ENCODE measurements at places on chromosomes 3 and 15.

- no peak for DNase-seq
Measured at GRCh38 chr15:33131552-33132232, 62.8 kb downstream of the FMN1 start.

- no peak for DNase-seq
Measured at GRCh38 chr3:128318275-128318941, 148.3 kb downstream of the DNAJB8 start.

DNA sequence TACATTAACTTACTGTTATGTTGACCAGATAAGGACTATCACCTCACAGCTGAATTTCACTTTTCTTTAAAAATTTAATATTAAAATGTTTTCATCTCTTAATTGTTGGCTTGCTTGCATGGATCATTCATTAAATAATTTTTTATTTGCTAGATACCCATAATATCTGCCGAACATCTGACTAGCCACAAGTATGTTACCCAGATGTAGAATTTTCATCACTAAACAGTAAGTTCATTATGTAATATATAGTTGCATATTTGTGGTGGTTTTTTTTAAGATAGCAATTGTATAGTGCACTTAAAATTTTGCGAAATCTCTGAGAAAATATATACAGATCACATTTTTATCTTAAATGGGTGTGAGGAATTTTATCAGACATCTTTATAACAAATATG is 190.4 kb downstream of the MBNL1 start:
- no peak for DNase-seq

GRCh38 chr3:73540969-73541740 is 83.6 kb downstream of the PDZRN3 start:
- DNase-seq = no peak

DNA sequence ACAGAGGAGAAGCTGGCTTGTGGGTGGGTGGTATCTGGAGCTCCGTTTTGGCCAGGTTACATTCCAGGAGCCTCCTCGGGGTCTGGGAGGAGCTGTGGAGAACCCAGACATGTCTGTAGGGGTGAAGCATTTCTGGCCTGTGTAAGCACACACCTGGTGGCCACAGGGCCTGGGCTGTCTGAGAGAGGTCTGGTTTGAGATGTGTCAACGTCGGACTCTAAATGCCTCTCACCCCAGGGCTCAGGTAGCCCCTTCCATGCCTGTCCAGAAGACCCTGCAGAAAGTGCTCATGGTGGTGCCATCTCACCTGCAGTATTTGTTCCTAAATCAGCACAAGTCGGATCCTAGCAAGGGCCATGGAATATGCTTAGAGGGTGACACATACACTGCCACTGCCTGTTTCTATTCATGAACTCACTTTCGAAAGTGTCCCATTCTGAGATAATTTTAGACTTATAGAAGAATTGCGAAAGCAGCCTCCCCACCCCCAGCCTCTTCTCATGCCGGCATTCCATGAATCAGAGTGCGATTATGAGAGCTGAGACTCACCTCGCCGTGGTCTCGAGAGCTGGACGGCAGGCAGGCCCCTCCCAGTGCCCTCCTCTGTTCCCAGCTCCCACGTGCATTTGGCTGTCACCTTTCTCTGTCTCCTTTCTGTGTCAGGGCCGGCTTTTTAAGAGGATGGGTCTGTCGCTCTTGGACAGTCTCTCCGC is 63.7 kb downstream of the KLF15 start:
- DNase-seq = no peak

DNA sequence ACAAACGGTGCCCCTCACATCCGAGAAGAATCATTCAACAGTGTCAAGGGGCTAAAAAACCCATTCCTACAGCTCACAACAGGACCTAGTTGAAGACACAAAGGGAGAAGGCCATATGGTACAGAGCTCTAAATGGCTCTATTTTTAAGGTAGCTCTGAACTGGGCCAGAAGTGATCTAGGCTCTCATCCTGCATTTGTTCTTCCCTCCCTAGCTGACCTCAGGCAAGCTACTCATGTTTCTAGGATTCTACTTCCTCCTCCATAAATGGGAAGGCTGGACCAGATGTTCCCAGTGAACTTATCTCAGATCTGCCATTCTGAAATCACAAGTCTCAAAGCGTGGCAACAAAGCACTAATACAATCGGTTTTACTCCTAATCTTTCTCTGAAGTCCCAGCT is 62.3 kb downstream of the CPNE4 start:
- DNase-seq = no peak

DNA sequence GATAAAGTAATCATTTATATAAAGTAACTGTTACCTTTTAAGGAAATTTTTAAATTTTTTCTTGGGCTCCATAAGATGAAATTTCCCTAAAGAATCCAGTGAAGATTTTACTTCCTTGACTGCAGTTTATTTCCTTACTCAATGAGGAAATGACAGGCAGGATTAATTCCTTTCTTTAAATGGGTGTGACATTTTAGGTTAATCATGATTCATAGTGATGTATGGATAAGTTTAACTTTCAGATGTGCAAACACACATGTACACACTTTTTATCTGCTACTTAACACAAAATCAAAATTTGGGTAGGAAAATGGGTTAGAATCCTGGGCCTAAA is 11.2 kb upstream of the LEO1 start:
- DNase-seq = no peak

DNA sequence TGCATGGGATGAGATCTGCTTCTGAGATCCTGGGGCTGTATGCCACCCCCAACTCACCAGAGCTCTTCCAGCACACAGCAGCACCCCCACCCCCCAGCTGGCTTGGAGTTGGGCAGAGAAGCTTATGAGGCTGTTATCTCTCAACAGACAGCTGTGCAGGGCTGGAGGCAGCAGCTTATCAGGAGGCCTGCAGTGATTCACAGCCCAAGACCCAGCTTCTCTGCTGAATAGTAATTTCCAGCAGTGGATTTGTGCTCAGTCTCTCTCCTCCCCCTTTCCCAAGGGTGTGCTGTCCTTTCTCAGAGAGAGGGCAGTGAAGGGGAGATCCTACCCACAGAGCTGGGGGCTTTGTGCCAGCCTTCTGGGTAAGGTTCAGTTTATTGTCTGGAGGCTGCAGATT is 2.1 kb downstream of the RPP25 start:
- DNase-seq = no peak

DNA sequence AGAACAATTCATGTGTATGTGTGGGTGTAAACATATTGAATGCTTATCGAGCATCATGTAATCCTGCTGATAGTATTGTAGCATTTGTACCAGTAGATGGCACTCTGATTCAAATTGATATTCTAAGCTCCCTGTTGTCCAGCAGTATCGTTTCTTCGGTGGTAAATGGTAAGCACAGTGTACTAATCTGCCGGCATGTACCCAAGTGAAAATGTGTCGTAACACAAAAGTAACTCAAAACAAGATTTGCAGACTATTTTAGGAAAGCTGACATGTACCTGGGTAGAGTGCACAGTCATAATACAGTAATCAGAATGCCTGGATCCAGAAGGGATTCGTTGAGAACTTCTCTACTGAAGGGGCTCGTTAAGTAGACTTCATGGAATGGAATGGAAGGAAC is 31.7 kb upstream of the MNS1 start:
- DNase-seq = peak; percentile 39

DNA sequence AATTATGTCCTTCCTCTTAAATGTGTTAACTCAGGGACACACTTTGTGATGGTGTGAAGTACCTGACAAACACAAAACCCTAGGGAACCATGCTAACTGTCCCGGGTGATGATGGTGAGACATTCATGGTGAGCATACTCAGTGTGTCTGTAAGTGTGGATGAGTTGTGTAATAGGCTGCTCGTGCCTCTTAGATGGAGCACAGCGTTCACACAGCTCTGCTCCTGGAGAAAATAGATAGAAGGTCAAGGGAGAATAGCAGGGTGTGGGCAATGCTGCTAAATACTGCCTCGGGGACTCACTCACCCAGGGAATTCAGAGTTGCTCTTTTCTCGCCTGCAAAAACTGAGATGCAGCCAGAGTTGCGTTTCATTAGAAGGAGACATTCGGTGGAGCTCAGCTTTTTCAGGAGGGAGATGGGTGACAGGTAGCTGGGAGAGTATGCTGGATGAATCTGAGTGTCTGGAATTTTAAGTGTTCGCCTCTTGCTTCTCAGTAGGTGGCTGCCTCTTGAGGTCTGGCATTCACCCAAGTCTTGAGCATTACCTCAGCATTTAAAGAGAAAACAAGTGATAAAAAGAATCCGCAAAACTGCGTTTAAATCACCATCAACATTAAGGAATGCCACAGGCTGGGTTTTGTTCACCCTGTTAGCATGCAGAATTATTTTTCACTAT is 813.2 kb downstream of the AGBL1 start:
- no peak for DNase-seq

DNA sequence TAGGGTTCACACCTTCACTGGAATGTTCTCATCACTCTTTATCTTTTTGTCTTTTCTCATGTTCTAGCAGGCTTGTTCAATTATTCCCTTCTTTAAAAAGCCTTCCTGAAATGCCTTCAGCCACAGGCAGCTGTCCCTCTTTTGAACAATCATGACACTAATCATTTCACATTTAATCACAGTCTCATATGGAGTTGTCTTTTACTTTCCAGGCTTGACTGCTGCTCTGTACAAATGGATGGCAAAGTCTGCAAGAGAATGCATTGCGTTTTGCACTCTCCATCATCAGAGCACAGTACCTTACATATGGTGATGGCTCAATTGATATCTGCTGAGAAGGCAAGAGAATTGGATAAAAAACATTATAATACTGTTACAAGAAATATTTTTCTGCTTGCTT is 529.8 kb downstream of the DIPK2A start:
- DNase-seq = no peak

- no peak for DNase-seq
Measured at GRCh38 chr3:869734-870133, 223.1 kb upstream of the CNTN6 start.

DNA sequence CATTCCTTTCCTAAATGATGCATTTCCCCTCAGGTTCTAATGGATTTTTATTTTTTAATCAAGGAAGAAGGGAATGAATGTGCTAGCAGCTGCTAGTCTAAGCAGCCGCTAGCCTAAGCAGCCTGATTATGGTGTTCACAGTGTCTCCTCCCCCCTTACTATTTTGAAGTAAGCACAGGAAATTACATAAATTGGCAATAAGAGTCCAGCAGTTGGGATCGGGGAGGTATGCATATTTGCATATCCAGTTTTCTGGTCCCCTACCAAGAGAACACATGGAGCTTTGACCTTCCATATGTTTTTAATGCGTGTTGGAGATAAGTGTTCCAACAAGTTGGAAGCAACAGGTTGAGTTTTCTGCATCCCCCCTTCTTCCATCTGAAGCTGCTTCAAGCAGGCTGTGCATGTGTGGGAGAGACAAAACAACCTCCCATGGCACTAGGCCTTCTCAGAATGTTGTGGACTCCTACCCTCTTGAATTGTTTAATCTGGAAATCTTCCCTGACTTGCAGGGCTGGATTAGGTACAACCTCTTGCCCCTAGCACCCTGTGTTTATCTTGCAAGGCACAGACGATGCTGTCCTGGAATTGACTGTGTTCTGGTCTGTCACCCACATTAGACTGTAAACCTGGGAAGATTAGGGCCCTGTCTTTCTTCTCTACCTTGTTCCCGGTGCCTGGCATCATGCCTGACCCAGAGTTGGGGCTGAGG is 124.8 kb upstream of the LRIG1 start:
- DNase-seq = no peak

- DNase-seq = no peak
Measured at GRCh38 chr3:79211586-79212359, 556.0 kb downstream of the ROBO1 start.

- no peak for DNase-seq
Measured at GRCh38 chr3:75180235-75180944, 483.7 kb upstream of the FRG2C start.

GRCh38 chr15:98292442-98293240 is 332.1 kb downstream of the ARRDC4 start:
- peak; percentile 16 for DNase-seq

GRCh38 chr3:8986741-8987140 is 23.5 kb upstream of the RAD18 start:
- no peak for DNase-seq

DNA sequence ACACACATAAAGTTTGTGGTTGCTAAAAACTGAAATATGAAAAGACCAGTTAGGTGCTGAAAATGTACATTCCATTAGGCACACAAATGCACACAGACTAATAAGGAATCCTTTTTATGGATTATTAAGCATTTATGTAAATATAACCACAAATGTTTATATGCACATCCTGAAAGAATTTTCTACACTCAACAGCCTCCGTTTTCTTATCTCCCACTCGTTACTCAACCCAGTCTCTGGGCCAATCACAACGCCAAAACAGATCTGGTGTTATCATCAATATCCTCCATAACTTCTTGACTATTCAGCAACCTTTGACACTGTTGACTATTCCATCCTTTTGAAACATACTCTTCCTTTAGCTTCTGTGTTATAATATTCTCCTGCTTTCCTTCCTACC is 136.4 kb downstream of the ATP8B4 start:
- DNase-seq = no peak

DNA sequence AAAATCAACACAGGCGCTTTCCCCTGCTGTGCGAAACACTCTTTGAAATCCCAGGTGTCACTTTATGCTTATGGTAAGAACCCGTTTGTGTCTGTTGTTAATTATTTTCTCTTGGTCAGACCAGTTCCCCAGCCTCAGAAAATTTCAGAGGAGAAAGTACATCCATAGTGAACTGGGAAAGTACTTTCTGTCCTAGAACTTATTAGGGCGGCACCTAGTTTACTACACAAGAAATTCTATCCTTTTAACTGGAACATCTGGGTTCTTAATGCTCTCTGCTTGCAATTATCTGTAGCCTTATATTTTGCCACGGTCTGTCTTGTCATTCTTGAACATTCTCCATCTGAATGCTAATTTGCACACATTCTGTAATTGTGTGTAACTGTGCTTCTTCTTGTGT is 215.0 kb downstream of the PTPRG start:
- no peak for DNase-seq

DNA sequence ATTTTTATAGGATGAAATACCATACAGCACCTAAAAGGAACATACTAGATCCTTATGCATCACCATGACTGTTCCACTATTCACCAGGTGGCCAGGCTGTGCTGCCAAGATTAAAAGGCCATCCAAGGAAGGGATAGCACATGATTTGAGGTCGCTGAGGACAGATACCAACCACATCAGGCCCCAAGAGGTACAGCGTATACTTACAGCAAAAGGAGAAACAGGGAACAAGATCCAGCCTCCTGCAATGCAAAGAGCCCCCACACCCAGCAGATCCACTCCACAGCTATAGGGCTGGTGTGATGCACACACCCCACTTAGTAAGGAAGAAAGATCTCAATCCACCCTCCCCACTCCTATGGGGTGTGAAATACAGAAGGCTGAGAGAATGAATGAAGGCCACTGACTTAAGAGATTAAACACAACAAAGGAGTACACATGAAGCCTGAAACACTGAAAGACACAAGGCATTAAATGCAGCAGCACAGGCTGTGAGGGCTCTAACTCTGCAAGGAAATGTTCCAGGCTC is 32.0 kb upstream of the ZNF445 start:
- DNase-seq = peak; percentile 14

DNA sequence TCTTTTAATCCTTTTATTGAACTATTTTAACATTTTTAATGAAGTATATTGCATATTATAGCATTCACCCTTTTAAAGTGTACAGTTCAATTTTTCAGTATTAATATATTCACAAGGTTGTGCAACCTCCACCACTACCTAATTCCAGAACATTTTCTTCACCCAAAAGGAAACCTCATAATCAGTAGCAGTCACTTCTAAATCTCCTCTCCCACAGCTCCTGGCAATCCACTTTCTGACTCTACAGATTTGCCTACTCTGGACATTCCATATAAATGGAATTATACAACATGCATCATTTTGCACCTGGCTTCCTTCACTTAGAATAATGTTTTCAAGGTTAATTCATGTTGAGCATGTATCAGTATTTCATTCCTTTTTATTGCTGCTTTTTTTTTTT is 55.0 kb upstream of the HRH1 start:
- DNase-seq = no peak

GRCh38 chr3:192917404-192918274 is at the start of gene MB21D2:
Gene MB21D2 (minus strand): TSS chr3:192917856. CDS start chr3:192917840, 16 bp downstream.
- DNase-seq = peak; percentile 77
